SHP77 (cell line): ENCODE measurements at places on chromosomes 4 and X.

GRCh38 chrX:147850875-147851274, 60.8 kb upstream of the FMR1 start:
- no peak for DNase-seq

- no peak for DNase-seq
These were observed 80.5 kb downstream of the HNRNPD start for GRCh38 chr4:82293304-82293703.

DNA sequence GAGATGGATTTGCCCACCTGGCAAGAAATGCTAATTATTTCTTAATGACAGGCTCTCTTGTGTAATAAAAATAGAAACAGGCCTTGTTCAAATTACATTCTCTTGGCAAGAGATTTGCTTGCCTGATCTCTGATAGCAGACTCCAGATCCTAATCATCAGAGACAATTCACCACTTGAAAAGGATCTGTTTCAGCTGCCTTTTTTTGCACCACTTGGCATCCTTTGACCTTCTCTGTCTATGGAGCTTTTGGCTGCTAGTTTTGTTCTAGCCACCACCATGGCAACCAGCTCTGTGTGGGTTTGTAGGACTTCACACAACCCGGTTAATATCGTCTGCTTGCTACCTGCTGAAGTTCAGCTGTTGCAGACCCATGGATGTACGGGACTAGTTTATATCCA, 241.1 kb upstream of the TLL1 start:
- DNase-seq, result no peak

- no peak for DNase-seq
These were observed 53.9 kb upstream of the TET2 start for GRCh38 chr4:105092768-105093167.

DNA sequence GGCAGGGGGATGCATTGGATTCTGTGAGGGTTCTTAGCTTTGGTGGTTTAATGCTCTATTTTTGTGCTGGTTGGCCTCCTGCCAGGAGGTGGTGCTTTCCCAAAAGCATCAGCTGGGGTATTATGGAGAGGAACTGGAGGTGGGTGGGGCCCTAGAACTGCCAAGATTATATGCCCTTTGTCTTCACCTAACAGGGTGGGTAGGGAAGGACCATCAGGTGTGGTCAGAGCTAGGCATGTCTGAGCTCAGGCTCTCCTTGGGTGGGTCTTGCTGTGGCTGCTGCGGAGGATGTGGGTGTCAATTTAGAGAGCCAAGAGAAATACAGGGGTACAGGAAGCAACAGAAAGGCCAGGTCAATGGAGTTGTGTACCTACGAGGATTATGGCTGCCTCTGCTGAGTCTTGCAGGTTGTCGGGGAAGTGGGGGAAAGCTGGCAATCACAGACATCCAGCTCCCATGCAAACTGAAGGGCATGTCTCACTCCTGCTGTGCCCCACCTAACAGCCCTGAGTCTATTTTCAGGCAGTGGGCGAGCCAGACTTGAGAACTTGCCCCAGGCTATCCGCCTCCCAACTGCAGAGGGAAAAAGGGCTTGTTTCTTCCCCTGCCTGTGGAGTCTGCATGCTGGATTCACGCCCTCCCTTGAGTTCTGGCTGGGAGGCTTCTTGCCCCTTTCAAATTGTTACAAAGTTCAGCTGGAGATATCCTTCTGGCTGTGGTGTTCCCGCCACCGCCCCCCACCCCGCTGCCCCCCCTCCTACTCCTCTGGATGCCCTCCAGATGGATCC, 212.0 kb downstream of the COMMD8 start:
- DNase-seq, result no peak
